ENCODE measurements at places on chromosomes 4 and X. TPM values are rescaled to one million over a fixed set of nuclear protein-coding genes. Genes with fewer than 3 reads are reported as not detected.

The DMRTC1 gene
- total RNA-seq = not detected

The TLR8 gene
- not detected for total RNA-seq

The SPINK2 gene
- not detected for total RNA-seq

The CBR4 gene
- 21.9 TPM for total RNA-seq

DNA sequence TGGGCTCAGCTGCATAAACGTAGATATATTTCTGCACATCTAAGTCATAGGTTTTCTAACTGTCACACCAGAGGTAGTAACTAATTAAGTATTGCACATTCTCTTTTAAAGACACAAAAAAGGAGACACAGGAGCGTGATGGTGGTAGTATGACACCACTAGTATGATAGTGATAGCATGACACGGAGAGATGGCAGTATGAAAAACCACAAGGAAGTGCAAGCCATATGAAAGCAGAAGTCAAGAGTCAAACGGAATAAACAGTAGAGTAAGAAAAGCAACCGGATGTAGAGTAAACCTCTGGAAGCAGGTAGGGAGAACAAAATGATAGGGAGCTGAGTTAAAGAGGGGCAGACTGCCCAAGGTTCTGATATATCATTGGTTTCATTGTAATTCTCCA lies 382.2 kb upstream of the INTU start:
- no peaks in the 10 kb centered on the region for H3K36me3 ChIP-seq
- H3K27me3 ChIP-seq = no peaks in the 10 kb centered on the region
- no peak overlapping the region for H3K4me3 ChIP-seq
- no peaks in the 10 kb centered on the region for H3K4me1 ChIP-seq
- DNase-seq = no peak

GRCh38 chr4:30746735-30747134 lies 26.6 kb downstream of the PCDH7 start:
- no peak for DNase-seq
- no peak overlapping the region for H3K27ac ChIP-seq
- H3K4me1 ChIP-seq = no peaks in the 10 kb centered on the region
- H3K27me3 ChIP-seq = no peaks in the 10 kb centered on the region
- H3K4me3 ChIP-seq = no peak overlapping the region

DNA sequence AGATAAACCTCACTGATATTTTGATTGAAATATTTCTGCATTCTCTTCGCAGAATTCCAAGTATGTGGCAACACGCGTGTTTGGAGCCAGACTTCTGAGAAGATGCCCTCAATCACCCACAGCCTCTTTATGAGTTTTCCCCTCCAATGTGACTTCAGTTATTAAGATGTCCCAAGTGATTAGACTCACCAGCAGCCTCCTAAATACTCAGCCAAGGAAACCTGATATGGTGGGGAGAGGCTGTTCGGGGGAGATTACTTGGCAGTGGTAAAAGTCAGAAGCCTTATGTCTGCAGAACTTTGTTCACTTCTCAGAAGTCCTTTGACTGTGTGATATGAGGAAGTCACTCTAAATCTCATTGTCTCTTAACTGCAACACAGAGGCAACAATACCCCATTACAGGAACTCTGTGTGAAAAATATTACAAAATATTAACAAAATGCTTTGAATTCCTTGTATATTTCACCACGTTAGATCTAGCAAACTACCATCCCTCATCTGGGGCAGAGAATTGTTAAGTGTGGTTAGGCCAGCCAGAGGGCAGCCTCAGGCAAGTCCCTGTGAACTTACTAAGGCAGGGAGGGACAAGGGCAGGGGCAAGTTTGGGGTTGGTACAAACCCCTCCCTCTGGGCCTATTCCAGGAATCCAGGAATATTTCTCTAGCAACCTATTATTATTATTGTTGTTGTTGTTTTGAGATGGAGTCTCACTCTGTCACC lies 151.4 kb upstream of the USP9X start:
- H3K36me3 ChIP-seq = no peaks in the 10 kb centered on the region
- peaks cover 7% of the 10 kb centered on the region for H3K4me1 ChIP-seq
- H3K4me3 ChIP-seq = no peak overlapping the region
- no peaks in the 10 kb centered on the region for H3K27me3 ChIP-seq

DNA sequence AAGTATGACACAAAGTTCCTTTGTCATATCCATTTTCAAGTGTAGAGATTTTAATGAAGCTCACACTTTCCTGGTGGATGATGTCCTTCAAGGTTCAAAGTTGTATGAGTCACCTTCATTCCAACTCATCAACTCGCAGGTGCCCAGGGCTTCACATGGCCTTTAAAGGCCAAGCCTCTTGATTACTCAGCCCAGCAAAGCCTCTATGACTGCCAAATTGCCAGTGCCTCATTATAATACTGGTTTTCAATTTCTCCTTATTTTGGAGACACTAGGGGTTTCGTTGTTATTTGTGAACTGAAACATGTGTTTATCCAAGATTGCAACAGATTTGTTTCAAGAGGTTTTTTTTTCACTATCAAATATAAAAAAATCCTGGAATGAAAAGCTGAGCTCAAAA lies 45.9 kb upstream of the PPP3CA start:
- no peaks in the 10 kb centered on the region for H3K27me3 ChIP-seq
- H3K4me3 ChIP-seq = no peak overlapping the region
- H3K4me1 ChIP-seq = no peaks in the 10 kb centered on the region
- no peaks in the 10 kb centered on the region for H3K36me3 ChIP-seq
- H3K27ac ChIP-seq = no peak overlapping the region

All from HepG2 (cell line).